Stimulated activated CD4-positive, alpha-beta T cell treated with anti-CD3 and anti-CD28 coated beads, TNF-alpha, amount 100 ng/mL, for 4 hours (primary cell): ENCODE measurements at places on chromosomes 5 and 9.

DNA sequence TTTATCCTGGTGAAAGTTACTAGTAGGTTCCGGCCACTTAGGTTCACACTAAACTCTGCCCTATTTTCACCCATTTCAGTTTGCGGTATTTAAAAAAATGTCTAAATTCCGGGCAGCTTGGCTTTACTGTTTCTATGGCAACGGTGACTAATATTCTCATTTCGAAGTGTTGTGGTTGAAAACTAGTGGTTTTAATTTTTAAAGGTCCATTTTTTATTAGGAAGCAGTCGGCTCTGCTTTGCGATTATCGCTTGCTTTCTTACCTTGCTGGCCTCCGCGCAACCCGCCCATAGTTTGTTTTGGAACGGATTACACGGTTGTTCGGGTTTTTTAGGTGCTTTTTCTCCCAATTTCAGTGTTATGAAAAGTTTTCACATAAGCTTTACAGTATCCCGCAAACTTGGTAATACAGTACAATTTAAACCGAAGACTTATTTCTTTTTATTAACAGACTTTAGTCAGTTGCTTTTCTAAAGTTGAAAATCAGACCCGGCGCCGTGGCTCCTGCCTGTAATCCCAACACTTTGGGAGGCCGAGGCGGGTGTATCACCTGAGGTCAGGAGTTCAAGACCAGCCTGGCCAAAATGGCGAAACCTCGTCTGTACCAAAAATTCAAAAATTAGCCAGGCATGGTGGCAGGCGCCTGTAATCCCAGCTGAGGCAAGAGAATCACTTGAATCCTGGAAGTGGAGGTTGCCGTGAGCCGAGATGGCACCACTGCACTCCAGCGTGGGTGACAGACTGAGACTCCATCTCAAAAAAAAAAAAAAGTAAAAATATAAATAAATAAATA is 1.6 kb downstream of the KDM4C start:
- no peak for DNase-seq

- DNase-seq, result no peak
Measured at GRCh38 chr9:91208837-91209236, 152.9 kb downstream of the AUH start.

GRCh38 chr5:160009591-160009989 is 651 bp downstream of the TTC1 start:
- no peak for DNase-seq

DNA sequence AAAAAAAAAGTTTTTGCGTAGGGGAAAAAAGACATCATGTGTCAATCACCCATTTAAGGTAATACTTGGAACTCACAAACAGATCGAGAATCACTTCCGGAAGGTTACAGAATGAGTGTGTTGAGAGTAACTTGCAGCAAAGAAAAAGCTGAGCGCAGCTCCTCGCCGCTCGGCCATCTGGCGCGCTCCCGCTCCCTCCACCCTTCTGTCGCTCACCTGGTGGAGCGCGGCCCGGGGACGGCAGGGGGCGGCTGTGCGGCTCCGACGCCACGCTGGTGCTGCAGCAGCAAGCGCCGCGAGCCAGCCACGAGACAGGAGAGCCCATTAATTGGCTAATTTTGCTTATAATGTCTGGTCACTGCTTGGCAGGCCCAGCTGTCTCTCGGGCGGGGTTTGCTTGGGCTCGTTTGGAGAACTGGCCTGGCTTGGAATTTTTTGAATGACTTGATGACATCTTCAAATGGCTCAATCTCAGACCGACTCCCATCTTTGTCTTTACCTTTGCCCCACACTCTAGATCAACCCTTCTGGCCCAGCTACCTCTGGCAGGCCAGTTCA is 601.8 kb downstream of the CCDC171 start:
- no peak for DNase-seq

GRCh38 chr5:163105456-163105855 is 331.9 kb upstream of the CCNG1 start:
- DNase-seq, result no peak

GRCh38 chr5:127517110-127517479 is 345 bp upstream of the PRRC1 start:
- DNase-seq, result no peak

- DNase-seq, result no peak
Measured at GRCh38 chr9:34338665-34339385, 9.5 kb downstream of the NUDT2 start.

- DNase-seq, result no peak
Measured at GRCh38 chr5:635306-636055, 23.3 kb downstream of the CEP72 start.

DNA sequence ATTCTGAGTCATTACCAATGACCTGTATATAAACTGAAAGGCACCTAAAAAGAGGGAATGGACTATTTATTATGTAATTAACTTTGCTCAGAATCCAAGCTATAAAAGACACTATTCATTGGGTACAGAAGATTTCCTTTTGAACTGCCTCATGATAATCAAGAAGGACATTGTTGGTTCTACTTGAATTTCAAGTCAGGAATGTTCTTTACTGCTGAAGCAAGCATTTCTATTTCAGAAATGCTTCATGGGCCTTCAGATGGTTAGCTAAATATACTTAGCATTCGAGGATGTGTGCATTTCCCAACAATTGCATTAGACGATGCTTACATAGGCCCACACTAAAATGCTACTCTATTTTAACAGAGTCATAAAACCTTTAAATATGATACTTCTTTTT is 658.2 kb upstream of the DMAC1 start:
- DNase-seq, result no peak

- no peak for DNase-seq
Measured at GRCh38 chr5:72359886-72360285, 39.7 kb downstream of the PTCD2 start.

- no peak for DNase-seq
Measured at GRCh38 chr9:124098141-124098905, 86.8 kb downstream of the LHX2 start.

GRCh38 chr5:43702293-43702692 is 99.3 kb downstream of the NNT start:
- DNase-seq, result no peak

- no peak for DNase-seq
Measured at GRCh38 chr9:2907411-2907810, 63.5 kb upstream of the PUM3 start.
